ENCODE measurements at places on chromosomes 4 and X.

GRCh38 chrX:102975016-102975415 lies 37.9 kb downstream of the RAB40AL start:
- DNase-seq = no peak

GRCh38 chr4:23882976-23883531 lies 6.8 kb downstream of the PPARGC1A start:
- peak; percentile 11 for DNase-seq

DNA sequence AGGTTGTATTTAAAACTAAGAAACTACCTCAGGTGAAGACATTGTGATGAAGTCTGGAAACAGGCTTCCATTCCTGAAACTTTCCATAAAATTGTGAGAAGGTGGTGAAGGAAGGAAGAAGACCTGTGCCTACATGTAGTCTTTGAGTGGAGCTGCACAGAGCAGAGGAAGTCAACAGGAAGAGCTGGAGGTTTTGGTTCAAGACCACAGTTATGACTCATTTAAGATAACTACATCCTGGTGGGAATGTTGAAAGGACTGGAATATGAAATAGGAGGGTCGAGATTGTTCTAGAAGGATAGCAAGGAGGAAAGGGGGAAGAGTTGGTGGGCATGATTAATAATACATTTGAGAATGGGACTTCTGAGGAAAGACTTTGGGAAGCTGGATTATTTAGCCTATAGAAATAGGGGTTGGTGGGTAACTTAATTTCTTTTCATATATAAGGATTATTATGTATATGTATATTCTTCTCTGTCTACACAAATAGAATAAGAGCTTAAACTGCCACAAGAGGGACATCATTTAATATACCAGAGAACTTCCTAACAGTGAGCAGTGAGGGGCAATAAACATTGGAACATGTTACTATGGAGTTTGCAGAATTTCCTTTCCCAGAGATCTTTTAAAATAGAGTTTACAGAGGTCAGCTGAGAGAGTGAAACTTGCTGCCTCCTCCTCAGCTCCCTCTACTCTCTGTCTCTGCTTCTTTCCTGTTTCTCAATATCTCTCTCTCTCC lies 23.5 kb downstream of the AWAT2 start:
- DNase-seq = peak; percentile 59

DNA sequence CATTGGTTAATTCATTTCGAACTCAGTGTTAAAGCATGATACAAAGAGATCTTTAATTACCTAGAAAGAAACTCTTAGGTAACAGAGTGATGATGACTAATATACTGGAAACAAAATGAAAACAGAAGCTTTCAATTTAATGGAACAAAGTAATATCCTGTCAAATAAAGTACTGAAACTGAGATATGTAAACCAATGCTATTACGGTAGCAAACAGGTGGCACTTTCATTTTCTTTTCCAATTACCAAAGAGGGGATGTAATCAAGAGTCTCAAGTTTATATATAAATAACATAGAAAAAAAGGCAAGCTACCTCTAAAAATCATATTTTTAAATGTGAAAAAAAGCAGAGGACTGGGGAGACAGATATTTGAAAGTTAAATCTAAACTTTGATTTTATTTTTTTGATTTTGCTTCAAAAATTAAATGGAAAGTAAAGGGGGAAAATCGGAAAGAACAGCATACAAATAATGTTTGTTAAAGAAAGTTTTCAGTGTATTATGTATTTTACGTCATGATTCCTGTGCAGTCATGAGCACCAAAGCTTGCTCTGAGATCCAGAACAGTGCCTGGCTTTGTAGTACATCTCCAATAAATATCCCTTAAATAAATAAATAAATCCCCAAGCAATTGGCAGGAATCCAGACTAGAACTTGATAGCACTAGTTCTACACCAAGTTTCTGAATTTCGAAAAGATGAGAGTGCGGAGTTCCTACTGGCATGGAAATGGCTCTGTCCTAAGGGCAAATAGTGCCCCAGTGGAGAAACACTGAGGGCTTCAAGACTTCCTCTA lies 25.0 kb upstream of the RAPGEF2 start:
- DNase-seq = no peak

All from amniotic epithelial cell (primary cell).